ENCODE measurements at places on chromosomes 1 and 21.

DNA sequence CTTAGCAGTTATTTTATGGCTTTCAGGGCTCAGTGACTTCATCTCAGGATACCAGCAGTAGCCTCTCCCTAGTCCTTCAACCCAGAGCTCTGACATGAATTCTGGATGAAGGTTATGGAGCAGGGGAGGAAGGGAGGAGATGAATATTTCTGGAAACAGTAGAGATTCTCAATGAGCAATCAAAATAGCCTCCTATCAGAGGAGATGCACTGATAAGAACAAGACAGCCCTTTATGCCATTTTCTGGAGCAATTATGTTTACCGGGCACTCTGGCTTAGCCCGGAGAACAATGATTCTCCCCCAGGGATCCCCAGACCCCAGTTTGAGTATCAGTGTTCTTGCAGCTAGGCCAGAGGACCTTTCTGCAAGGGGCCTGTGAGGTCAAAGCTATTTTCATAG is 37.9 kb upstream of the EDARADD start:
- no peak for DNase-seq

GRCh38 chr1:183185941-183186490 is at the start of gene LAMC2:
Gene LAMC2 (plus strand): TSS chr1:183186264. CDS start chr1:183186353, 89 bp downstream.
- DNase-seq, result no peak

GRCh38 chr1:39940253-39940652 is 14.7 kb upstream of the MFSD2A start:
- DNase-seq, result no peak

DNA sequence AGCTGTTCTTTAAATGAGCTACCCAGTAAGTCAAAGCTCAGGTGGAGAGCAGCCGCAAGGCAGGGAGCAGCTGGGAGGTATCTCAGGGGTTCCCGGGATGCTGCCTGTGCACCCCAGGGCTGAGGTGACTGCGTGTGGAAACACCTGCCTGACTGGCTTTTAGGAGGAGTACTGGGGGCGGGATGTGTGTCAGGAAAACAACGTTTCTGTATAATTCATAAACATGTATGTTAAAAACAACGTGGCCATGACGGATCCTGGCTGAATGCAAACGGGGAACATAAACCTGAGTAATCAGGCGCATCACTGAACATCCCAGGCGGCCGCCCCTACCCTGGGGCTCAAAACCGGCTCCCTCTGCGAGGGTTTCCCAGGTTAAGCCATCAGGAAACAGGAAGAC is 1.5 kb downstream of the C1orf159 start:
- DNase-seq, result no peak

DNA sequence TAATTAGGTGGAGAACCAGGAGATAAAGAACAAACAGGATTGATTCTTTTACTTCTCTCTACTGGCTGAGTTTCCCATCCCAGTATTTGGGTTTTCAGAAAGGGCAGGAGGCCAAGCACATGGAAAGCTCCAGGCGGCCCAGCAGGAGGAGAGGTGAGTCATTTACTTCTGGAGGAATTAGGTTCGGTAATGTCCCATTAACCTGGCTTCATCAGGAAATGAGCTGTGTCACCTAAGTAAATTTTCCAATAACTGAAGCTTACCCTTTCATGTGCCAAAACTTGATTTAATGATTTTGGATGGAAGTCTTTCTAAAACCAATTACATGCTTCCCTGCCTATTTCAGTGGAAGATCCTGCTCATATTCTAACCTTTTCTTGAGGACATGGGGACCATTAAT is 257.6 kb upstream of the USP24 start:
- no peak for DNase-seq

GRCh38 chr1:9455487-9456234 is 83.6 kb upstream of the SLC25A33 start:
- peak; percentile 63 for DNase-seq

GRCh38 chr1:9714257-9714718 is 62.8 kb downstream of the PIK3CD start:
- DNase-seq, result peak; percentile 43

DNA sequence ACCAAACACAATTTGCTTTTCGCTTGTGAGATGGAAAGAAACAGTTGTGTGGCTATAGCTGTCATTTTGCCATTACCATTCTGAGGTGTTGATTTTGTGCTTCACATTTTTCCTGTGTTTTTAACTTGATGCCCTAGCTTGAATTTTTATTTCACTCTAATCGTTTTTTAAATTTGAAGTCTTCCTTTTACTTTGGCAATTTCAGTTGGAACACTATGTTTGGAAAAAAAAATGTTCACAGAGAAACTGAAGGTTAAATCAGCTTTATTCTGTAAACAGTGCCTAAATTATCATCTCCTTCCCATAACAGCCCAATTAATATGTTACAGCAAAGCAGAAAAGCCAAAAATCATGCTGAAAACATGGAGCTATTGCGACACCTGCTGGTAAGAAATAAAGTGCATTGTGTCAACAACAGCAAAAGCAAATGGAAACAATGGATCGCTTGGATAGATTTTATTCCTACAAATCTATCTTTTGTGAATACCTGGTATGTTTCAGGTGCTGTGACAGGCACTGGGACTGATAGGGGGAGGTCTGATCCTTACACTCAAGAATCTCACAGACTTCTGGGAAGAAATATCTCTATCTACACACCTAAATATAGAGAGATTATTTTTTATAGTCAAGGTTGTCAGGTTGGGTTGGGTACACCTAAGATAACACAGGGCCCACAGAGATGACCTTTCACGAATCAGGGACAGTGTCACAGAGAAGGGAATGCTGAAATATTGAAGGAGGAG is 16.2 kb upstream of the ERICH3 start:
- peak; percentile 29 for DNase-seq
